GM23248 (cell line): ENCODE measurements at places on chromosomes 12 and 14. TPM values are rescaled to one million over a fixed set of nuclear protein-coding genes. Genes with fewer than 3 reads are reported as not detected.

The C1QL4 gene
- total RNA-seq, result not detected in 2 replicates

The MANSC1 gene
- 2.5 and 12.2 TPM in 2 replicates for total RNA-seq

The RBM25 gene
- total RNA-seq, result 17.3 and 17.7 TPM in 2 replicates

The MYF5 gene
- not detected in 2 replicates for total RNA-seq

The BMP4 gene
- total RNA-seq, result not detected in 2 replicates
